ENCODE measurements at places on chromosomes 5 and 9.

GRCh38 chr5:143862271-143862670 is 50.3 kb downstream of the HMHB1 start:
- no peak for DNase-seq
- H3K27me3 ChIP-seq: no peaks in the 10 kb centered on the region
- no peaks in the 10 kb centered on the region for H3K36me3 ChIP-seq
- H3K4me1 ChIP-seq: no peaks in the 10 kb centered on the region
- H3K4me3 ChIP-seq: no peak overlapping the region

DNA sequence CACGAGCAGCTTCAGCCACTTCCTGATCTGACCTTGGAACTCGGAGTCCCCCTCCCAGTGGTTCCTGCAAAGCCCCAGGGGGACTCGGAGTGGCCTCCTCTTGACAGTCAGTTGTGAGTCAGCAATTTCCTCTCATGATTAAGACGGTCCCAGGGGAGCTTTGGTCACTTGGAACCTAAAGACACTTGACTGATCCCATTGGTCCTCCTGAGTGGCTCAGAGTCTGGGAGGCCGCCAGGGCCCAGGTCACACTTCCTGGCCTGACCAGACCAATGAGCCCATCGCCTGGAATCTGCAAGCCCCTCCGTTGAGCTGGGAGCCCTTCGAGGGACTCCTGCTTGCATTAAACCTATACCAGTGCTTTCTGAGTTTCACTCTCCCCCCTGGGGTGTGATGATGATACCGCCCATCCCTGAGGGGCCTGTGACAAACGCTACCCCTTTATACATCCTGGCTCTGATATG is 29.1 kb downstream of the TSPAN17 start:
- H3K27me3 ChIP-seq: peaks cover 9% of the 10 kb centered on the region
- no peak overlapping the region for H3K27ac ChIP-seq
- no peak overlapping the region for H3K4me3 ChIP-seq
- no peak for DNase-seq
- H3K36me3 ChIP-seq: no peaks in the 10 kb centered on the region

- DNase-seq: no peak
- H3K36me3 ChIP-seq: no peaks in the 10 kb centered on the region
- no peaks in the 10 kb centered on the region for H3K4me1 ChIP-seq
- no peak overlapping the region for H3K27ac ChIP-seq
- no peak overlapping the region for H3K4me3 ChIP-seq
Measured at GRCh38 chr9:18972675-18973074, 60.3 kb downstream of the SAXO1 start.

DNA sequence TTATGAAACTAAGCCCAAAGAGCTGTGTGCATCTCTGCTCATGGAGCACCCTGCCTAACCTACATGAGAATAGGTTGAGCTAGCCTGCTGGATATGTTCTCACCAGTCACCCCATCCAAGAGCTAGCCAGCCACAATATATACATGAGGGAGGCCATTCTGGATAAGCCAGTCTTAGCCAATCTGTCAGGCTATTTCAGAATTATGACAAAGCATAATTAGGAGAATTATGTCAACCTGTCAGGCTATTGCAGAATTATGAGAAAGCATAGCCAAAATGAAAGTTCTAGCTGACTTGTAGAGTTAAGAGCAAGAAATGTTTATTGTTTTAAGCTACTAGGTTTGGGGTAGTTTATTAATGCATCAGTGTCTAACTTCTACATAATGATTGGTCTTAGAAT is 189.8 kb downstream of the WDR70 start:
- H3K27me3 ChIP-seq: no peaks in the 10 kb centered on the region
- DNase-seq: no peak

- H3K4me1 ChIP-seq: no peaks in the 10 kb centered on the region
- no peak overlapping the region for H3K4me3 ChIP-seq
- H3K27ac ChIP-seq: no peak overlapping the region
- no peaks in the 10 kb centered on the region for H3K27me3 ChIP-seq
Measured at GRCh38 chr5:158203261-158203660, 344.3 kb upstream of the CLINT1 start.

GRCh38 chr9:134933076-134933659 is 15.5 kb upstream of the FCN1 start:
- DNase-seq: no peak
- H3K36me3 ChIP-seq: no peaks in the 10 kb centered on the region
- H3K4me1 ChIP-seq: no peaks in the 10 kb centered on the region
- H3K27ac ChIP-seq: no peak overlapping the region

DNA sequence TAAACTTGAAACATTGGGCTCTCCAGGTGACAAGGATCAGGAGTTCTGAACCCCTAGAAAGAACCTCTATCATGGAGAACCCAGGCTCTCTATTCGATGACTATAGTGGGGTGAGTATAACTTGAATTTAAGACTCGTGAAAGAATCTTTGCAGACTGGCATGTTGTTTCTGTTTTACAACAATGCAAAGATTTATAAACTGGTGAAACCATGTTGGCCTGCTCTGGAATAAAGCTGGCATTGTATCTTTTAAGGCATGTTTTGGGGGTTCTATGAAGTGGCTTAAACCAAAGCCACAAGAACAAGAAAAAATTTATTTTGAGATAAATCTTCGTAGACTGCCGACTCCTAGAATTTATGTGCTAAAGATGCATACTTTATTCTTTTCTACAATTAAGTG is 9.8 kb upstream of the GDNF start:
- no peaks in the 10 kb centered on the region for H3K4me1 ChIP-seq
- no peak overlapping the region for H3K4me3 ChIP-seq
- no peak overlapping the region for H3K27ac ChIP-seq
- no peaks in the 10 kb centered on the region for H3K27me3 ChIP-seq
- H3K36me3 ChIP-seq: no peaks in the 10 kb centered on the region

DNA sequence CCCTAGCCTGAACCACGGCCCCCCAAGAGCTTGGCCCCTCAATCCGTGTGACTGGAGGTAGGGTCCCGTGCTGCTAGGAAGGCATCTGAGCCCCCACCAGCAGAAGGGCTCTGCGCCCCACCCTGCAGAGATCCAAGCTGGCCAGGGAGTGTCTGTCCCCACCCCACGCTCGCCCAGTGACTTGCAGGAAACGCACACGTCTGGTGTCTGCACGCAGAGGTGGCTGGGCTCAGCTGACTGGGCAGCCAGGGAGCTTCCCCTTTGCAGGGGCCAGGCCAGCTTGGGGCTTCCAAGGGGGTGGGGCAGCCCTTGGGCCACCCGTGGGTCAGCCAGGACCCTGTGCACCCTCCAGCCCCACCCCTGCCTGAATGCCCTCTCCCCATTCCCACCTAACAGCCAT is 24.3 kb downstream of the NOTCH1 start:
- peaks cover 33% of the 10 kb centered on the region for H3K36me3 ChIP-seq
- no peak overlapping the region for H3K27ac ChIP-seq
- no peak overlapping the region for H3K4me3 ChIP-seq
- DNase-seq: no peak

- peak; percentile 12 for DNase-seq
- H3K27ac ChIP-seq: peak overlapping the region; percentile 96
- peaks cover 22% of the 10 kb centered on the region for H3K4me1 ChIP-seq
- no peaks in the 10 kb centered on the region for H3K36me3 ChIP-seq
Measured at GRCh38 chr5:163503106-163504078, 2.0 kb upstream of the MAT2B start.

GRCh38 chr5:45774528-45774927 is 78.3 kb upstream of the HCN1 start:
- no peaks in the 10 kb centered on the region for H3K27me3 ChIP-seq
- no peak overlapping the region for H3K4me3 ChIP-seq
- no peak for DNase-seq
- no peaks in the 10 kb centered on the region for H3K4me1 ChIP-seq

GRCh38 chr5:9596171-9596780 is 33.9 kb downstream of the TAS2R1 start:
- H3K27me3 ChIP-seq: no peaks in the 10 kb centered on the region
- peak overlapping the region; percentile 38 for H3K4me3 ChIP-seq
- H3K36me3 ChIP-seq: no peaks in the 10 kb centered on the region
- DNase-seq: no peak

DNA sequence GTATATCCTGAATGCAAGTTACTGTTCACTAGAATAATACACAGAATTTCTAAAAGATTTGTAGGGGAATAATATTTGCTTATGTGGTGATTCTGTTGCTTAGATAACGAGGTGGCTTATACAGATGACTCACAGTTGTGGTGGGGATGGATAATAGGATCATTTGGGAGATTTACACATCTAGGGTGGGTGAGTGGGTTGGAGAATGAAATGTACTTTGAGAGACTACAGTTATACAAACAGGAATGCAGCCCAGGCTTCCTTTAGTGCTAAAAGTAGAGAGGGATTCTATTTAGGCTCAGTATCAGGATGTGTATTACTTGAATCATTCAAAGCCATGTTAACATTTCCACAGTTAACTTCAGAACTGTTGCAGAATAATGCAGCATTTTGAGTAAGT is 1.8 kb downstream of the CTXN3 start:
- no peak overlapping the region for H3K27ac ChIP-seq
- no peaks in the 10 kb centered on the region for H3K27me3 ChIP-seq
- H3K4me1 ChIP-seq: no peaks in the 10 kb centered on the region
- DNase-seq: no peak

DNA sequence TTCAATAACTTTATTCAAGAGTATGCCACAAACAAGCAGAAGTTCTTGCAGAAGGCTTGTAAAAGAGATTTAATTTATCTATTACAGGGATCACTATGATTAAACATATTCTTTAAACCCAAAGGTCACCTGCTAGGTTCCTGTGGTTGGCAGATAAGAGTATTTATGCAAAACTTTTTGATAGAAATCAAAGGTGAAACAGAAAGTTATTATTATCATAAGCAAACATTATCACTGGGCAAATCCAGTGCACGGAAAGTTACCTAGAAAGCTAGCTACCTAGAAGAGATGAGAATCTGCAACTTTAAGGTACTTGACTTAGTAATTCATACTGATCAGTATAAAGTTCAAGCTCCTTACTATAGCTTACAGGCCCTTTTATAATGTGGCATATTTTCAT is 3.2 kb downstream of the STARD4 start:
- H3K27me3 ChIP-seq: no peaks in the 10 kb centered on the region
- no peaks in the 10 kb centered on the region for H3K36me3 ChIP-seq
- peaks cover 47% of the 10 kb centered on the region for H3K4me1 ChIP-seq
- DNase-seq: no peak

DNA sequence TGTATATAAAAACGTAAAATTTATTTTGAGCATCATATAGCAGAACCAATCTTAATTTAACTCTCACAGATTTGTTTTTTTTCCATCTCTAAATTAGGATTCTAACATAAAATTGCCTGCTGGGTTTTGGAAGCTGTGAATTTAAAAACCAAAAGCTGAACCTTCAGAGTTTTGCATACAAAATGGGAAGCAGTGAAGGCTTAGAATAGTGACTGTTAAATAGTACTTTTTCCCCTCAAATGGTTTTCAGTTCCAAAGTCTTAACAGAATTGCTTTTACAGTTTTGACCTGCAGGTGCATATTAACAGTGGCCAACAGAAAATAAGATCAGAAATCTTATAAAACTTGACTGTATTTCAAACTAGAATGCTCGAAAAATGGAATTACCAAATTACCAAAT is 55.1 kb upstream of the LVRN start:
- no peaks in the 10 kb centered on the region for H3K36me3 ChIP-seq
- no peak overlapping the region for H3K27ac ChIP-seq
- no peak overlapping the region for H3K4me3 ChIP-seq
- no peaks in the 10 kb centered on the region for H3K27me3 ChIP-seq
- no peak for DNase-seq

DNA sequence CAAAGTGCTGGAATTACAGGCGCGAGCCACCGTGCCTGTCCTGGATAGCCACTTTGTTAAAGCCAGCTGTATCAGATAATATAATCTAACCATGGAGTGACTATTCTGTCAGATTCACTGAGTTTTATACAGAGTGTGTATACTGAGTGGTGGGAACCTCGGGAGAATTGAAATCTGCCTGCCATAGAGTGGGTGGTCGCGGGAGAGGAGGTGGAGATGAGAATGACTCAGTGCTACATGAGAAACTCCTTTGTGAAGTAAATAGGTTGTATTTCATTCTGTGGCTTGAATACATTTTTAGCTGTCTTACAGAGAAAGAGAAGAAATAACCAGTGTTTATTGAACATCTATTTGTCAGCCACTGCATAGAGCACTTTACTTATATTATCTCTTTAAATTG is 26.4 kb downstream of the ATP6V0E1 start:
- no peaks in the 10 kb centered on the region for H3K27me3 ChIP-seq
- no peak for DNase-seq
- no peaks in the 10 kb centered on the region for H3K36me3 ChIP-seq
- no peak overlapping the region for H3K27ac ChIP-seq

GRCh38 chr9:81069923-81070322 is 619.4 kb downstream of the TLE1 start:
- no peaks in the 10 kb centered on the region for H3K4me1 ChIP-seq
- no peak overlapping the region for H3K27ac ChIP-seq
- no peaks in the 10 kb centered on the region for H3K36me3 ChIP-seq
- H3K4me3 ChIP-seq: no peak overlapping the region
- H3K27me3 ChIP-seq: no peaks in the 10 kb centered on the region
- no peak for DNase-seq

GRCh38 chr5:160367261-160367660 is 3.2 kb downstream of the C1QTNF2 start:
- DNase-seq: no peak
- no peaks in the 10 kb centered on the region for H3K27me3 ChIP-seq
- peaks cover 59% of the 10 kb centered on the region for H3K4me1 ChIP-seq

DNA sequence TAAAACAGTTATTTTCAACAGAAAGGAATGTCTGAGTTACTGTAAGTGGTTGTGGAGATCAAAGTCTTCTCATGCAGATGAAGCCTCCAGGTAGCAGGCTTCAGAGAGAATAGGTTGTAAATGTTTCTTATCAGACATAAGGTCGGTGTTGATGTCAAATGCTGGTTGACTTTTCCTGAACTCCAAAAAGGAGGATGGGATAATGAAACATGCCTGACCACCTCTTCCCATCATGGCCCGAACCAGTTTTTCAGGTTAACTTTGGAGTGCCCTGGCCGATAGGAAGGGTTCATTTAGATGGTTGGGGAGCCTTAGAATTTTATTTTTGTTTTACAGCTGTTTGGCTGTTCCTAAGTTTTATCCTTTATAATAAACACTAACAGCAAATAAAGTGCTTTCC is 478.4 kb downstream of the ACTL7B start:
- H3K36me3 ChIP-seq: no peaks in the 10 kb centered on the region
- H3K4me1 ChIP-seq: no peaks in the 10 kb centered on the region
- H3K27me3 ChIP-seq: no peaks in the 10 kb centered on the region
- no peak overlapping the region for H3K4me3 ChIP-seq
- H3K27ac ChIP-seq: no peak overlapping the region

DNA sequence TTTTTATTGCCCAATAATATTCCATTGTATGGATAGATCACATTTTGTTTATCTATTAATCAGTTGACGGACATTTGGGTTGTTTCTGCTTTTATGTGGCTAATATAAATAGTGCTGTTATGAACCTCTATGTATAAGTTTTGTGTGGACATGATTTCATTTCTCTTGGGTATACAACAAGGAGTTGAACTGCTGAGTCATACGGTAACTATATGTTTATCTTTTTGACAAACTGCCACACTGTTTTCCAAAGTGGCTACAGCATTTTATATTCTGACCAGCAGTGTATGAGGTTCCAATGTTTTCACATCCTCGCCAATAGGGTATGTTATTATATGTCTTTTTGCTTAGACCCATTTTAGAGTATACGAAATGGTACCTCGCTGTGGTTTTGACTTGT is 264.3 kb downstream of the RFX3 start:
- no peaks in the 10 kb centered on the region for H3K4me1 ChIP-seq
- no peak for DNase-seq
- H3K36me3 ChIP-seq: no peaks in the 10 kb centered on the region
- no peaks in the 10 kb centered on the region for H3K27me3 ChIP-seq
- H3K27ac ChIP-seq: no peak overlapping the region
- H3K4me3 ChIP-seq: no peak overlapping the region
